ENCODE measurements at places on chromosomes 12 and 14.

DNA sequence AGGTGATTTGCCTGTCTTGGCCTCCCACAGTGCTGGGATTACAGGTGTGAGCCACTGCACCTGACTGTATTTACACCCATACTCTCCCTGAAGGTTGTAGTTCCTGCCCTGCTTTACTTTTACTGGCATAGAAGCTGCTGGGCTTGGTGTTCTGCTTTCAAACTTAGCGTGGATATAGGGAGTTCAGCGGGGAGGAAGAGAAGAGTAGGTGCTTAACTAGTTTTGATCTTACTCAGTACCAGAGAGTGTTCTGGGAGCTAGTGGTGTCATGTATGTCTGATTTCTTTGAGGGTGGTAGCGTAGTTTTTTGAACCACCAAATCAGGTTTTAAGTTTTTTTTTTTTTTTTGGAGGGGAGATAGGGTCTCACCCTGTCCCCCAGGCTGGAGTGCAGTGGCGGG lies 13.8 kb downstream of the RCOR1 start:
- DNase-seq: no peak

DNA sequence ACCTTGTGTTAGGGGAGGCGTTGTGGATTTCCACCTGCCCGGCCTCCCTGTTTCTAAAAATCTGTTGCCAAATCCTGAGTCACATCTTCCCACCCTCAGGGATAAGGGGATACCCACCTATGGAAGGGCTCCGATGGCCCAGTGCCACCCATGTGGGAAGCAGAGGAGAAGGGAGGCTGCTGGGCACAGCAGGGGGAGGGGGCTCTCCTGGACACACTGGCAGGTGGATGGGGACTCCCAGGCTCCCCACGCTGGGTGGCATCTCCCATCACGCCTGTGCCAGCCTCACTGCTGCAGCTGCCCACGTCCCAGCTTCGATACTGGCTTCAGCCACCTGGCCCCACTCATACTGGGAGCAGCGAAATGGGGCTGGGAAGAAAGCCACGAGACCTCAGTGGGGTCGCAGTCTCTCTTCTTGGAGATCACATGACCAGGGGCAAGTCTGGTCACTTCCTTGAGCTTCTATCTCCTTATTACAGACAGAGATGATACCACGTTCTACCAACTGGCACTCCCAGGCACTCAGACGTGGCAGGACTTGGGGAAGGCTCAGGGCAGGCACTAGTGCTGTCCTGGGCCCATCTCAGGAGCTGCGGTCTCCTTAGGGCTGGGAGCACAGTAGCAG lies 72.2 kb downstream of the PITPNM2 start:
- DNase-seq: no peak

DNA sequence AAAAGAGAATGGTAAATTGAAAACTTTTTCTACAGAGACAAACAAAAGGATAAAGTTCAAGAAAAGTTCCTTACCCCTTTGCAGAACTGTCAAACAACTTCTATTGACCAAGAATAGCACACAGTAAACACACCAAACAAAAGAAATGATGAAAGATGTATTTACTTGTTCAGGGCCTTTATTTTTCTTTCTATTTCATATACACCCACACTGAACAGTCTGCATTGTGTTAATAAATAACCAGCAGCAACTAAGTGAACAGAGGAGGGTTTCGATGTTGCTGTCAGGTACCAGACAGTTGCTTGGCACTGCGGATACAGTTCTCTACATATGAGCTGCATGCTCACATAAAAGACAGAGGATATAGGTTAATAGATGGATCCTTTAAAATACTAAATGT lies 122.1 kb downstream of the SOX5 start:
- DNase-seq: peak; percentile 15

GRCh38 chr12:13369474-13370056 lies 173.0 kb downstream of the EMP1 start:
- no peak for DNase-seq

GRCh38 chr12:107622001-107622400 lies 63.6 kb upstream of the PWP1 start:
- no peak for DNase-seq

DNA sequence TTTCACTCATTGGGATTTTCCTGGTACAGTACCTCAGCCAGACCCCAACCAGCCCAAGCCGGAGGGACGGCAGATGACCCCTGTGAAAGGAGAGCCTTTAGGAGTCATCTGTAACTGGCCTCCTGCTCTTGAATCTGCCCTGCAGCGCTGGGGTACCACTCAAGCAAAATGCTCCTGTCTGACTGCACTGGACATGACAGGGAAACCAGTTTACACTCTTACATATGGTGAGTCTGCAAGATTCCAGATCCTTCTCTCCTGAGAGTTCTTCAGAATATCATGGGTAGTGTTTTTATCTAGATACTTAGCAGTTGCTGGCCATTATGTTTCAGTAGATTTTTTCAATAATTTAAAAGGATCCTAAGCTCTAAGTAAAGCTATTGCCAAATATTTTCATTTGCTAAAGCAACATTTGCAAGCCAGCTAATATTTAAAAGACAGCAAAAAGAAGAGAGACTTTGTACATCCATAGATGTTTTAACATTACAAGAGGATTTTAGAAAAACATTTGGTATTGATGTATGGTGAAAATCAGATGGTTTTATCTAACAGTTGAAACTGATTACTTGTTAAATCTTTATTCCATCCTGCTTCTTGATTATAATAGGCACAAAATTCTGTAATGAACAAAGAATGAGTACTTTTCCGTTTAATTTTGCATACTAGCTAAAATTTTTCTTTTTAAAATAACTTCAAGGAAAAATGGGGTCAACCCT lies 85.1 kb upstream of the ATF1 start:
- no peak for DNase-seq
